ENCODE measurements at places on chromosomes 16 and 17. TPM values are rescaled to one million over a fixed set of nuclear protein-coding genes. Genes with fewer than 3 reads are reported as not detected.

The STAC2 gene
- not detected for total RNA-seq

The TNFSF13 gene
- 1.4 TPM for total RNA-seq

The CHST4 gene
- not detected for total RNA-seq

The NUP85 gene
- total RNA-seq: 33.9 TPM

The GDPD3 gene
- 1.5 TPM for total RNA-seq

The CDRT15 gene
- total RNA-seq: not detected

The SMARCD2 gene
- 50.1 TPM for total RNA-seq

The TP53TG3 gene
- not detected for total RNA-seq

The NPIPB2 gene
- 0.63 TPM for total RNA-seq
